Neuronal stem cell (in vitro differentiated cells): ENCODE measurements at places on chromosomes 3 and 15.

- DNase-seq, result peak; percentile 84
Measured at GRCh38 chr3:138187296-138188012, at the start of gene ARMC8. Gene ARMC8, plus strand, starts transcription at chr3:138187301. Its CDS starts 254 bp downstream, at chr3:138187555.

DNA sequence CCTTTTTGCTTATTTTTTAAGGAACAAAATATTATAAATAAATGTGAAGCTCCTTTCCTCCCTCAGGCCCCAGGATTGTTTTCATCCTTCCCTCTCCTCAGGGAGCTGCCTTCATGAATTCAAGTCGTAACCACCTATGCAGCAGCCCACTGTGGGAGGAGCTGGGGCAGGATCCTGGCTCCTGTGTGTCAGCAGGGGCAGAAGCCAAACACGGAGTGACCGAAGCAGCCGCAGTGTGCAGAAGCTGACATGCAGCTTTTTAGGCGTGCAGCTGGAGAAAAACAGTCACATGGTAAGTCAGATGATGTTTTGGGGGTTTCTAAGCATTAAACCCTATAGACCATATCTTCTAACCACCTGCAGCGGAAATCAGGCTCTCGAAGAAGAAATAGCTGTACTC is 231.3 kb downstream of the OCA2 start:
- DNase-seq, result no peak

DNA sequence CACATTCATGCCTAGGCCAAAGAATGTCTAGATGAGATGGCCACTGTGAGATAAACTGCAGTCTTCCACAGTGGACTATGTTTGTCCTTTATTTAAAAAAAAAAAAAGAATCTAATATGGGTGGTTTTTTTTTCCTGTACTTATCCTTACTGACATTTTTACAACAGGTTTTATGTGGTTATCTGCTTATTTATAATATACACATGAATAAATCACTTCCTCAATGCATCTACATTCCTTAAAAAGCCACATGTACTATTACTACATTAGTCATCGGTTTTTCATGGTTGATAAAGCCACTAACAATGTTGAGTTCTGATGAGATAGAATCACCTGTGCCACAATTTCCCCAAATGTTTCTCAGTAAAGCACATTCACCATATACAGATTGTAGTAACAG is 341.3 kb upstream of the THBS1 start:
- DNase-seq, result no peak

GRCh38 chr15:85495544-85495943 is 115.1 kb downstream of the AKAP13 start:
- no peak for DNase-seq

DNA sequence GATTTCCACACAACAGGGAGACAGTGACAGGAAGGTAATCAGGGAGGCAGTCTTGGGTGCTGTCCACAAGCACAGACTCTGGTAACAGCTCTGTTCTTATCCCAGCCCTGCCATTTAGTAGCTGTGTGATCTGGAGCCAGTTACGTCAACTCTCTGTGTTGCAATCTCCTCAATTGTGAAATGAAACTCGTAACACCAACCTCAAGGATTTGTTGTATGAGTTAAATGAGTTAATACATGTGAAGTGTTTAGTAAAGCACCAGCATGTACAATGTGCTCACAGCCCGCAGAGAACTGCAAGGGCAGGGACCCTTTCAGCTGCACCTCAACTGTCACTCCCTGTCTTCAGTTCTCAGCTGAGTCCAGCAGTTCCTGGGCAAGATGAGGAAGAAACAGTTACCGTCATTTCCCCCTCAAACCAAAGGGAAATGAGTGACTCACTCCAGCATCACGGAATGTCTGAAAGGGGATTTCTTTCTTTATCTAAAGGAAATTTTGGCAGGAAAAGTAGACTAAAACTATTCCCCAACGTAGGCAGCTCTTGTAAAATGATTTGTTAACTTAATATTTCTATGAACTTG is 39.9 kb upstream of the MB21D2 start:
- no peak for DNase-seq

DNA sequence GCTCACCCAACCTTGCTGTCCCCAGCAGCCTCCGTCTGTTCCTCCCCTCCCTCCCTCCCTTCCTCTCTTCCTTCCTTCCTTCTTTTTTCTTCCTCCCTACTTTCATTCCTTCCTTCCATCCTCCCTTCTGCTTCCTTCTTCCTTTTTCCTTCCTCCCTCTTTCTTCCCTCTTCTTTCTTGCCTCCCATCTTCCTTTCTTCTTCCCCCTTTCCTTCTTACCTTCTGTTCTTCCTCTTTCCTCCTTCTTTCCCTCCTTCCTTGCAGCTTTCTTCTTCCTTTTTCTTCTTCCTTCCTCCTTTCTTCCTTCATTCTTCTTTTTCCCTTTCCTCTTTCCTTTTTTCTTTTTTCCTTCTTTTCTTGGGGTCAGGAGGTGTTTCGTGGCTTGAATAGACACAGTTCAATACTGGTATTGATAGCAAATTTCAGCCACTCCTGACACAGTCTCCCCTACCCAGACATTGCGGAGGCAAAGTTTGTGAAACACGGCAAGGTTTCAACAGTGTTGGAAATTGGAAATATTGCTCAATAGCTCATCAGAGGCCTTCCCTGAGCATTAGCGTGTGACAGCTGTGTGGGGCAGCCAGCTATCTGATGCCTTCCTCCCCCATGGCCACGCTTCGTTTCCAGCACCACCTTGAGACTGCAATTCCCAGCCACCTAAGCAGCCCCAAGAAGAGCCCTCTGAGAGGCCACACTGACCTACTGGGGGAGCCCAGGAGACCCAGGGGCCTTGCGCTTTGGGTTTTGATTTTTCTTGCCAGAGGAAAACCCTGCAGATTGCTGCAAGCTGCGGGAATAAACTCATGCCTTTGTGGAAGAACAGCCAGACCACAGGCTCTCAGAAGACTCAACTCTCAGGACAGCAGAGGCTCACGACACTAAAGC is 82.2 kb downstream of the KLF15 start:
- DNase-seq, result no peak
